ENCODE measurements at places on chromosomes 2 and 18.

DNA sequence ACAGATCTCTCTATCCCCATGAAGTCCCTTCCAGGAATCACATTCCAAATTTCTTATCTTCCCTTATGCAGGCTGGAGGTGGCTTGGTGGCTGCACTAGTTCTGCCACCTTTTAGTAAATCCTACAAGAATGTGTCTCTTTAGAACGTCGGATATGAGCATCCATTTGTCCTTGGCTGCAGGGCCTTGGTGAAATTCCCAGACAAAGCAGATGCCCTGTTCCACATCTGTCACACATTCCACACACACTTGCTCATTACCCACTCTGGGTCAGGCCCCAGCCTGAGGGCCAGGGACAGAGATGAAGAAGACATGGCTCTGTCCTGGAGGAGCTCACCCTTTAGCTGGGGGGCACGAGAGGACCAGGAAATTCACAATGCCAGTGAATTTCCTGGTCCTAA, 31.2 kb upstream of the GPR17 start:
- DNase-seq: no peak

- no peak for DNase-seq
Observed at GRCh38 chr2:197028230-197028629, 101.7 kb upstream of the PGAP1 start.

DNA sequence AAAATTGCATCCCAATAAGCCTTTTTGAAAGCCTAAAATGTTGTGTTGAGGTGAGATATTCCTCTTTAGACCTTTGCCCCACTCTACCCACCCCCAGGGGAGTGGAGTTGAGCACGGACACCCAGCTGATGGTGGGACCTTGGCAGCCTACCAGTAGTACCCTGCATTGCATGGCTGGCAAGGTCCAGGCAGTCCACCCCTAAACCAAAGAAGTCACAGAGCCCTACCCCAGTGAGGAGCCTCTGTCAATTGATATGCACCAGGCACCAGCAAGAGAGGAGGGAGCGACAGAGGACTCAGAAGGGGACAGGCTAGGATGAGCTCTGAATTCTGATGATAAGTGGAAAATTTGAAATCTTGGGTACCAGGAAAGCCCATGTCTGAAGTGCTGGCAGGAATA, 38.6 kb downstream of the MARCO start:
- DNase-seq: no peak

GRCh38 chr2:65639156-65639864, 206.9 kb upstream of the SPRED2 start:
- DNase-seq: no peak

Data from neuronal stem cell (in vitro differentiated cells).